ENCODE measurements at places on chromosomes 7 and 10.

DNA sequence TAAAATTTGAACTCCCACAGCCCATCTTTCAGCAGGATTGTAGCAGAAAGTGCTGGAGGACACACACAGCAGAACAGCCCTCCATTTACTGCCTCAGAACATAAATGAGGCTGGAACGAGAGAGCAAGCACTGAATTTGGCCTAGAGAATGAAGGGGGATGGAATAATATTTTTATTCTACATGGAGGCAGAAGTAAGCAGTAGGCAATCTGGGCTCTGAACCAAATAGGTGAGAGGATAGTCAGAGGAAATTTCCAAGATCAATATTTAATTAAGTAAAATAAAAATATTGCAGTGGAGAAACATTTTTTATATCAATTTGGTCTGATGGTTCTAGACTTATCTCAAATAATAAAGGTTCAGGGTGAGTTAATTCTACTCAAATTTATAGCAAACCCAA lies 29.2 kb upstream of the TSPAN13 start:
- no peak for DNase-seq

- peak; percentile 29 for DNase-seq
These were observed 743 bp upstream of the ZCCHC24 start for GRCh38 chr10:79445977-79446757.

GRCh38 chr10:114313139-114313538 lies 74.1 kb downstream of the VWA2 start:
- no peak for DNase-seq

DNA sequence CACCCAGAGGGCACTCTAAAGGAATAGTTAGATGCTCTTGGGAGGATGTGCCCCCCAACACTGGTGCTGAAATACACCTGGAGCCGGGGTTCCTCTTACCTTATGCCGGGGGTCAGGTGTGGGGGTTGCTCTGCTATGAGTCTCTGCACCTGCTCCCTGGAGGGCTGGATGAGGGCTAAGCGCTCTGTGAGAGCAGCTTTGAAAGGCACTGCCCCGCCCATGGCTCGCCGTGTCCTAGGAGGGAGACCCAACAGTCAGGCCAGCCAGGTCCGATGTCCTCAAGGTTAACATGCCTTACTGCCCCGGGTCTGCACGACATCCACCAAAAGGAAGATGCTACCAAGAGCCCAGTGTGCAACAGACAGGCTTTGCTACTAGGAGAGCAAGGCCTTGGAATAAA lies 31.7 kb downstream of the PSPH start:
- DNase-seq, result no peak

DNA sequence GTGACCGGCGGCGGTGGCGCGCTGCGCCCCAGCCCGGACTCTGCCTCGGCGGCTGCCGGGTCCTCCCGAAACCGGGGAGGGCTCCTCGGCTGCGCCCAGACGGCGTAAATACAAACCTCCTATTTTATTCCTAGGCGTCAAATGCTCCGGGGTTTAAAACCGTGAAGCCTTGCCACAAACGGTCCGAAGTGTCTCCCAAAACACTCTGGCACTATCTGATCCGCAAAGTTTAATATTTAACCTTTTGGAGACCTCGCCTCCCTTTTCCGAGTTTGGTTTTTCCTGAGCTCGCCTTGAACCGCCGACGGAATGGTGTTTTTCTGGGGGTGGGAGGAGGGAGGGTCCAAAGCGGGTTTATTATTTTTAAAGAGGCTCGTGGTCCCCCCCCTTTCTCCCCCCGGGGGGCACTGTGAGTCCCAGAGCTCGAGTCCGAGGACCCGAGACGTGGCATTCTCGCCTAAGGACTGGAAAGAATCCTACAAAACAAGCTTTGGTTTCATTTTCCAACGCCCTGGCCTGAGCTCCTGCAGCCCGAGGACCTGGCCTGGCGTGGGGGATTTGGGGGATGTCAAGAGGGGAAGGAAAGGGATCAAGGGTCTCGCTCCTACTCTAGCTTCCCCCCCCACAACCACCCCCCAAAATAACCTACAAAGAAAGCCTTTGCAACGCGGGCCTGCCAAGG lies 1.8 kb downstream of the TNRC18 start:
- no peak for DNase-seq

DNA sequence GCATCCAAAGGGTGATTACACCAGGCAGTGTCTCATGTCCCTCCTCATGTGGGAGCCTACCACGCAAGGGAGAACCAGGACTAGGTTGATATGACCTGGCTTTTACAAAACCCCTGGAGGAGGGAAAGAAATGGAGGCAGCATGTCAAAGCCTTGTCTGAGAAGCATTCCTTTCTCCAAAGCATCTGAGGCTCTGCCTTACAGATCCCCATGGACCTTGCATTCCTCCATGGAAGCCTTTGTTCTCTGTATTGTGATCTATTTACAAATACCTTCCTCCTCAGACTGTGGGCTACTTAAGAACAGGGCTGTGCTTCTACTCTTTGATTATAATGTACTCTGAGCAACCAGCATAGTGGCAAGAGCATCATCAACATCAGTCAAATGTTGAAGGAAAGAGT lies 197.0 kb downstream of the PLXNA4 start:
- DNase-seq, result no peak

DNA sequence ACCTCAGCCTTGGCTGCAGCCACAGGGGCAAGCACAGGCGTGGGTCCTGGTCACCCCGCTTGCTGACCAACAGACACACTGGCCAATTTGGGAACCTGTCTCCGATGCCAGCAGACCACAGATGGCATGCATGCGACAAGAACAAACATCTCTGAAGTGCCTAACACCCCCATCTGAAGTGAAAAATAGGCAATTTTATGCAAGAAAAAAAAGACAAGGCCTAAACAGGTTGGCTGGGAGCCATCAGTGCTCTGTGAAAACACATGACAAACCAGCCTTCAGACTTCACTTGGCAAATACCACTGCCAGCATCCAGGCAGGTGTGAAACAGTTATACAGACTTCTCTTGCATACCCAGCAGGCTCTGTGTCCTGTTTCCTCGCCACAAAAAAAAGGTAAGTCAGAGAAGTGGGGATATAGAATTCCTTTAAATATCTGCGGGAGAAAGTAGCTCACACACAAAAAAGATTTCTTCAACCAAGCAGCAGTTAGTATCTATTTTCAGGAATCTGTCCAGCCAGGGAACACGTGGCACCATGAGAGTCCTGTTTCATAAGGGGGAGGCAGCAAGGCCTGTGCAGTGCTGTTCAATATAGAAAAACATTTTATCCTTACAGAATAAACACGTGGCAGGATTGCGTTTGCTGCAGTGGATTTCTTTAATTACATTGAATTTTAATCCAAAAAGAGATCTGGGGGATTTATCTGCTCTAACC lies 293.4 kb upstream of the MKLN1 start:
- DNase-seq, result no peak

DNA sequence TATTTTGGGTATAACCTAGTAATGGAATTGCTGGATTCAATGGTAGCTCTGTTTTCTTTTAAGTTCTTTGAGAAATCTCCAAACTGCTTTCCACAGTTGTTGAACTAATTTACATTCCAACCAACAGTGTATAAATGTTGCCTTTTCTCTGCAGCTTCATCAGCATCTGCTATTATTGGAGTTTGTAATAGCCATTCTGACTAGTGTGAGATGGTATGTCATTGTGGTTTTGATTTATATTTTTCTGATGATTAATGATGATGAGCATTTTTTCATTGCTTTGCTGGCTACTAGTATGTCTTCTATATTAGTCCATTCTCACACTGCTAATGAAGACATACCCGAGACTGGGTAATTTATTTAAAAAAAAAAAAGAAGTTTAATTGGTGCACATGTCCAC lies 248.6 kb upstream of the MAGI2 start:
- no peak for DNase-seq

DNA sequence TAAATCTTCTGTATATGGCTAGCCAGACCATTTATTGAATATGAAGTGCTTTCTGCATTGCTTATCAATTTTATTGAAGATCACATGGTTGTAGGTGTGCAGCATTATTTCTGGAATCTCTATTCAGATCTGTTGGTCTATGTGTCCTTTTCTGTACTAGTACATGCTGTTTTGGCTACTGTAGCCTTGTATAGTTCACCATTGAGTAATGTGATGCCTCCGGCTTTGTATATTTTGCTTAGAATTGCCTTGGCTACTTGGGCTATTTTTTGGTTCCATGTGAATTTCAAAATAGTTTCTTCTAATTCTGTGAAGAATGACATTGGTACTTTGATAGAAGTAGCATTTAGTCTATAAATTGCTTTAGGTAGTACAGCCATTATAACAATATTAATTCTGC lies 1187.2 kb downstream of the XPNPEP1 start:
- no peak for DNase-seq

GRCh38 chr10:95661818-95662217 lies 5.3 kb upstream of the ALDH18A1 start:
- DNase-seq, result no peak

DNA sequence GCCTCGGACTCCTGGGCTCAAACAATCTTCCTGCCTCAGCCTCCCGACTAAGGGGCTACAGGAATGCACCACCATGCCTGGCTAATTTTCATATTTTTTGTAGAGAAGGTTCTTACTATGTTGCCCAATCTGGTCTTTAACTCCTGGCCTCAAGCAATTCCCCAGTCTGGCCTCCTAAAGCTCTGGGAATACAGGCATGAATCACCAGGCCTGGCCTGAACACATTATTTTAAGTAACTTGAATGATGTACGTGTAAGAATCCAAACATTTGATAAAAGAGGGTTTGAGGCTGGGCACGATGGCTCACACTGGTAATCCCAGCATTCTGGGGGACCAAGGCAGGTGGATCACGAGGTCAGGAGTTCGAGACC lies 13.0 kb upstream of the BAMBI start:
- DNase-seq, result no peak

- DNase-seq, result no peak
These were observed 380.3 kb upstream of the SEMA3C start for GRCh38 chr7:81298951-81299666.

DNA sequence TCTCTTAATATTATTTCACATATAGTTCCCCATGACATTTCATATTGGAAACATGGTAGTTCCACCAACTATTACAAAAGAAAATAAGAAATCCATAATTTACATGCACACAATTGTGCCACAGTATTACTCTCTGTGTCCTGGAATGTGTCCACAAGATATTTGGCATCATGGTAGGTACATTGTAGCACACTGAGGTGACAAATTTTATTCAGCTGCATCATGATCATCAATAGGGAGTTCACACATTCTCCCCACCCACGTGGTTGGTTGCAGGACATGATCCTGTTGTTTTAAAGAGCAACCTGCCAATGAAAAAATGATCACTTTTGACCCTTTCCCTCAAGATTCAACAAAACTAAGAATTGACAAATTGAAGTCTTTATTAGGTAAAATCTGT lies 67.1 kb upstream of the HECTD2 start:
- DNase-seq, result no peak

- DNase-seq, result no peak
These were observed at the start of gene DHX32 for GRCh38 chr10:125881192-125881591. Gene DHX32, minus strand, starts transcription at chr10:125881292. Its CDS starts 468 bp downstream, at chr10:125880824.

GRCh38 chr7:64874562-64875250 lies 28.4 kb upstream of the ZNF273 start:
- DNase-seq, result no peak

DNA sequence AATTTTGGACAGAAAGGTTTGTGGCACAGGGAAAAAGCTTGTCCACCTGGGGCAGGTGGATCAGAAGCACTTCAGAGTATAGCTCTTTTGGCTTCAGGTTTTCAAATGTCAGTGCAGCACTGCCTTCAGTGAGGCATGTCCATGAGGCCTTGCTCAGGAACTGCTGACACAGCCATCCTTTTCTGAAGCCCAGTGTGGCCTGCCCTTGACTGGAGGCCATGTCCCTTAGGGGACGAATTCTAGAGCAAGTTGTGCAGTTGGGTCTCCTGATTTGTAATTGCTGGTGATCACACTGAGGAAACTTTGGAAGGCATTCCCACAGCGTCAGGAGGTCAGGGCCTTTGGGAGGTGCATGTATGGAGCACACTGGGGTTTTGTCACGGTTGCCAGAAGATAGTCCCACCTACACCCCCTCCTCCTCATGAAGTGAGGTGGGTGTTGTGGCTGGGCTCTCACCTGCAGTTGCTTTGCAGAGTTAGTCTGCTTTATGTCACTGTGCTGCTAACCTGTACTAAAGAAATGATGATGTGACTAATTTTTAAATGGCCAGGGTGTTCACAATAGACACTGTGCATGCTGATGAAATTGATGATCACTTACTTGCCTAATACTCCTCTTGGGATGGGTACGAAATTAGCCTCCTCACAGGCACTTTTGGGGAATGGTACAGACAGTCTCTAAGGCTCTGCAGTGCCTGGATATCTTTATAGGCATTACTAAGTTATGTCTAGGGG lies 41.7 kb downstream of the OGDH start:
- DNase-seq, result no peak

- DNase-seq, result no peak
These were observed 315.8 kb upstream of the TPK1 start for GRCh38 chr7:145151676-145152075.

- DNase-seq, result no peak
These were observed 222.6 kb upstream of the KLF14 start for GRCh38 chr7:130956417-130957136.

DNA sequence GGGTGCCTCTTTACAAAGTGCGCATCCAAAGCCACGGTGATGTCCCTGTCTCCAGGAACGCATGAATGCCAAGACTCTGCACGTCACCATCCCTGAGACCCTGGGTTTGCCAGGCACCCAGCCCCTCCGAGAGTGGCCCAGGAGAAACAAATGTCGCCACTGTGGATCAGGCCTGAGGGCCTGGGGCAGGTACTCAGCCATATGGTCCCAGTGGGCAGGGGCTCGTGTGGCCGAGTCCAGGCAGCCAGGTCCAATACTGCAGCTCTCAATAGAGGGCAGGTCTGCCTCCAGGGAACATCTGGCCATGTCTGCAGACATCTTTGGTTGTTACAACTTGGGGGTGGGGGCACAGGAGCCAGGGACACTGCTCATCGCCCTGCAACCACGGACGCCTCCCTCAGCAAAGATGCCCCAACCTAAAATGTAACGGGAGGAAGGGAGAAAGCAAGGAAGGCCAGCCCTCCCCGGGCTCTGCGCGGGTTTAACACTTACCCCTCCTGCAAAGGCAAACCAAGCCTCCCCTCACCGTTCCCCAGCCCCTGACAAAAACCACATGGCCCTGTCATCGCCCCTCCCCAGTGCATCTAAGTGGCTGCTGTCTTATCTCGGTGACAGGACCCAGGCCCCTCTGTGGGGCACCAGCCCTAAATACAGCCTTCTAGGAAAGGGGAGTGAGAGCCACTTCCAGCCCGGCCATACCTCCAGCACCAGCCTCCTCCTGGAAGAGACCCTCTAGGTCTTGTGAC lies 10.3 kb upstream of the PAPOLB start:
- no peak for DNase-seq

DNA sequence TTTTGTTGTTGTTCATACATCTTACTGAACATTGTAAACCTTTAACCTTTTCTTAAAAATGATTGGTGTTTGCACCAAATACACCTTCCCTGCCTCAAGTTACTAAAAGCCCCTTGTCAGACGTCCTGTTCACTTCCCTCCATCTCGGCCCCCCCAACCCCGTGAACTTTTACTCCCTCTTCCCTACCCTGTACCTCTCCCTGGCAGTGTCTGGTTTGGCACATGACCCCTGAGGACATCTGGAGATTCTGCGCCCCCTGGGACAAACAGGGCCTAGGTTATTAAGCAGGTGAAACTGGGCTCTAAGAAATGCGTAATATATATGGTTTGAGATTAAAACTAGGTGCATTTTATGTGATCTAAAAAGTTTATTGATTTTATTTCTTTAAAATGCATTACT lies 1.4 kb downstream of the PPP2R2D start:
- DNase-seq, result no peak

- DNase-seq, result no peak
These were observed 119.4 kb upstream of the KAT6B start for GRCh38 chr10:74706966-74707365.
